COR-L47 (cell line): ENCODE measurements at places on chromosomes 11 and 22.

- DNase-seq, result no peak
Observed at GRCh38 chr22:43776081-43776670, 35.9 kb downstream of the EFCAB6 start.

DNA sequence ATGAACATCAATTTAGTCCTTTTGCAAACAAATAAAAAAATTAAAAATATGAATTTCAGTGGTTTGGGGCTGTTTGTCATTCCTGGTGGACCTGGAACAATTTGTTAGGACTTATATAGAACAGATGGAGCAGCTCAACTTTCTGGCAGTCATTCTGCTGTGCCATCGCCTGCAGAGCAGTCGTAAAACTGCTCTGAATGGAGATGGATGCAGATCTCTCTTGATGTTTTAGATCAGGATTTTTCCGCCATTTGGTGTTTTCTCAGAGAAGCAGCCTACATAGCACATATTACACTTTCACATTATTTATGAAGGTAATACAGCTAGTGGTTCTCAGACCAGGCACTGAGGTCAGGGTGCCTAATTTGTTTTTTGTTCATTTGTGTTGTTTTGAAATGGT is 31.8 kb upstream of the HSPA8 start:
- no peak for DNase-seq

DNA sequence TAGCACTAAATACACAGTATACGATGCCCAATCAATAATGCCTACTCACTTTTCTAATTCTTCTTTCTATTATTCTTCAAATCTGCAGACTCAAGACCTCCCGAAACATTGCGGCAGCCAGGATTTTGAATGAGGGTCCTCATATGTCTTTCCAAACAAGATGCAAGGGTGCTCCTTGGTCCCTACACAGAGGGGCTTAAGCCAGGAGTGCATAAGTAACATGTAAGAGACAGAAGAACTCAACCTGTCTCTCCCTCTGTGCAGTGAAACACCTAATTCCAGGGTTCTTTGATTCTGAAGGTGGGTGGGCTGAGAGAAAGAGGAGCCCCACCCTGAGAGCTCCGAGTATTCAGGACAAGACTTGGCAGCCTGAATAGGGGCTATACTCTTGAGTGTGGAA is 117.6 kb downstream of the ZNF280B start:
- no peak for DNase-seq

- DNase-seq, result no peak
Observed at GRCh38 chr11:116637766-116638165, 135.0 kb downstream of the BUD13 start.

- no peak for DNase-seq
Observed at GRCh38 chr11:132347156-132348090, 977.0 kb downstream of the NTM start.
